Natural killer cell (primary cell): ENCODE measurements at places on chromosomes 12 and 14. TPM values are rescaled to one million over a fixed set of nuclear protein-coding genes. Genes with fewer than 3 reads are reported as not detected.

DNA sequence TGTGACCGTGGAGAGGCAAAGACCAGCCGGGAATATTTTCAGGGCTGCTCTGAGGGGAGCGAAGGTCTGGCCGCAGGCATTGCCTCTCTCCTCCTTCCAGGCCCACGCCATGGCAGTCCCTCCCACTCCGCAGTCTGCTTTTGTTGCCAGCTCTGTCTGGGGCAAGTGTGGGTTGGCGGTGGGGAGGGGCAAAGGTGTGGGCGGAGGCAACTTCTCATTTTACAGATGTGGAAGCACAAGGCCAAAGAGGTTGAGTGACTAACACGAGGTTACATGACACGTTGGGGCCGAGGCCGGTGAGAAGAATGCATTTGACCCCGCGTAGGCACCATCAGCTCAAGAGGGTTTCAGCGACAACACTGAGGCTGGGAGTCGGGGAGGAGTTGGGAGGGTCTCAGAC, 6.1 kb upstream of the FAIM2 start:
- no peak for DNase-seq

CEP128 gene
- total RNA-seq: 16.7 TPM

- no peak for DNase-seq
These were observed 3.0 kb upstream of the PRMT5 start for GRCh38 chr14:22932146-22932545.

ATP5F1B gene
- total RNA-seq: 378 TPM

DNA sequence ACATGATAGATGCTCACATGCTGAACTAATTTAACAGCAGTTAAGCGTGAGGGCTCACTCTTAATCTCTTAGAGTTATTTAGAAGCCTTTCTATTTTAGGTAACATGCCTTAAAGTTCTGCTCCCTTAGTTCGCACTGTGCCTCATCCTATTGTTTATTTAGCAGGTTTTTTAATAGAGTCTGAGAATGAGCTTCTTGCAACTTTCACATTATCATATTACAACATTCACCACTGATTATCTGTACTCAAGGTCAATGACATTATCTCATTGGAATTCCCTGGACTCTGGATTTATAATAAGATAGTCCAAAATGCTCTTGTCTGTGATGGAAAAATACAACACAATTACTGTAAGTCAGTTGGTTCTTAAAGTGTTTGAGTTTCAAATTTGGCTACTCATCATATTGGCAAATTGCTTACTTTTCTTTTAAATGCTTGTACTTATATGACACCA, 183.6 kb upstream of the SLC38A2 start:
- DNase-seq: no peak

DNA sequence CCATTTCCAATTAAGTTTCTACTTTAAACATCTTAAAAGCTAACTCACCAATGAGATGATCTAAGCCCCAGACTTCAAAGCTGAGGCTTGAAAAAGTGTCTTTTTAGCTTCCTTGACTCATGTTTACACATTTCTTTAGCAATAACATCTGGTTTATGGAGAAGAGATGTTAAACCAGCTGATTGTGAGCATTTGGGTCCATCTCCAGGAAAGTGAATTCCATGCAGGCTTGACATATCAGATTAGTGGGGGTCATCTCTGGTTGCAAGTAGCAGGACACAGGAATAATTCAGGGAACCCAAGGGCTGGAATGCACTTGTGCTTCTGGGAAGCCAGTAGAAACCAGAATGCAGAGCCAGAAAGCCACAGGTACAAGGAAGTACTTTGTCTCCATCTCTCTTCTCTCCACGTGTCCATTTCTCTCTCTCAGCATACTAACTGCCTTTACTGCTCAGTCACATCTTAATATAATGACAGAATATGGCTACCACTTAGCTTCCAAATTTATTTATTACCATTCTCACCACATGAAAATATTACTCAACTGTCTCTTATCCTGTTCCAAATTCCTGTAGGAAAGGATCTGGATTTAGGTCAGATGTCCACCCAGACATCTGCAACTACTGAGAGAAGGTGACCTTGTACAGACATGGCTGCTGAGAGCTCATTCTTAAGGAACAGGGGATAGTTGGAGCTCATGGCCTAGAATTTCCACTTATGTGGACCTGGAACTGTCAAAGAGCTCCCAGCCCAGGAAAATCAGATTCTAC, 104.4 kb downstream of the SCN8A start:
- no peak for DNase-seq

ADAMTS20 gene
- not detected for total RNA-seq

DNA sequence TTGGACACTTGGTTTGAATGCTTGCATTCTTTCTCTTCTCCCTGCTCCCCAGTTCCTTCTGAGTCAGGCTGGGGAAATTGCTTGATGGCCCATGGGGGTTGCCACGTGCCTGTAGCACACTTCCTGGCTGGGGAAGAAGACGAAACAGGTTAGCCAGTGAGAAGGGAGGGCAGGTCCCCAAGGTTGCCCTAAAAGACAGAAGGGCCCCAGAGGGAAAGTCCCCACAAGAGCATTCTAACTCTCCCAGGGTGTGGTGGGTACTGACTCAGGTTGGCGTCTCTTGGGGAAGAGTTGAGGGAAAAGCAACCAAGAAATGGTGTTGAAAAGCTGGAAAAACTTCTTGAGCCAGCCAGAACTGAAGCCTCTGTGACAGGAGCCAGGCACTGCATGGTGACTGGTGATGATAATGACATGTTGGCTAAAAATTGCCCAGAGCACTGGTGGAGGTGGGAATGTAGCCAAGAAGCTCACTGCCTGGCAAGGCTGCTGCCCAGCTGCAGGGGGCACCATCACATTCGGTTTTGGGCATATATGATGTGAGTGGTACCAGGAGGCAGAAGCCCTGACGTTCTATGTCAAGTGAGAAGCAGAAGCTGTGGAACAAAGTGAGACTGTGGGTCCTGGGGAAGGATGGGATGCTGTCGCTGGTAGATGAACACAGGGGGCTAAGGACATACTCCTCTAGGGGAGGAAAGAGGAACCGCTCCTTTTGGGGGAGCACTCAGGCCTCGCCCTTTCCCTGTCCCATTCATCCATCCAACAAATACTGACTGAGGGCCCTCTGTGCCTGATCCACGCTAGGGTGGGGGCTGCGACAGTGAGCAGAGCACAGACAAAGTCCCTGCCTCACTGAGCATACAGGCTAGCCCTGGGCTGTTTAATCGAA, 8.1 kb upstream of the RABGGTA start:
- DNase-seq: no peak

DNA sequence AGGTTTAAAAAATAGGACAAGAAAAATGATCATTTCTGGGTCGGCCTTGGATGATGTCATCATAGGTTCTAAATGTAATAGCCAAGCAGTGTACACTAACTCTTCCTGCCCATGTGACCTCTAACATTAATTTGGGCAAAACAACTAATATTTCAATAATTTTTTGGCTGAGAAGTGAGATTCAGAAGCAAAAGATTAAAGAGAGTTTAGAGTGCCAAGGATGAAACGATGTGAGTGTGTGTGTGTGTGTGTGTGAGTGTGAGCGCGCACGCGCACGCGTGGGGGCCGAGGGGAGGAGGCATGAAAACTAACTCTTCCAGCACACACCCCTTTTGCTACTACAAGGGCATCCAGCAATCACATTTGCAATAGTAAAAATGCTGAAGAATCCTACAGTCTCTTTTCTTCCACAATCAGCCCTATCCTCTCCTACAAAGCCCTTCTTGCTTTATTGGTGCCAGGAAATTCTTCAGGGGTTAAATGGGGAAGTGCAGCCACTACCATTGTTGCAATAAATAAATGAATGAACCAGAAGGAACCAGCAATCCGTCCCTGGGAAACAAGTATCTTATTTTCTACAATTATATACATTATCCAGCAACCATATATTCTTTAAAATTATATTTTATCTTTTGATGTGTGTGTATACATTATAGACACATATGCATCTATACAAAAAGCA, 52.9 kb downstream of the PEBP1 start:
- no peak for DNase-seq

BRI3BP gene
- 5.4 TPM for total RNA-seq

XPOT gene
- 51.5 TPM for total RNA-seq

- peak; percentile 83 for DNase-seq
These were observed 1.3 kb downstream of the BAZ2A start for GRCh38 chr12:56628671-56629458.

OASL gene
- 7.5 TPM for total RNA-seq

DNA sequence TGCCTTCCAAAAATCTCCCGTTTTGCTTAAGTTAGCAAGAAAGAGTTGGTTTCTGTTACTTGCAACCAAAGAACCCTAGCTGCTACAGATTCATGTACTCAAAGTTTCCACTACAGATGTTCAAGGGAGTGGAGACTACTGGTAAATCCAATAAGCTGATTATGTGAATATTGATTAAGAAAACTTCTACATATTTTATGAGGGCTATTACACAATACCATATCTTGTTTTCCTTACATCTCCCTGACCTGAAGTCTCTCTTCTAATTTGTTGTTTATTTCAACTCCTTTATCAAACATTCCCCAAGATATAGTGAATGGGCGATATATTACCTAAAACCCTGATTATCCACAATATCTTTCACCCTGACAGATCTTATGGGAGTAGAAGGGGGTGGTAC, 164.4 kb upstream of the PLXNC1 start:
- DNase-seq: no peak

WNT1 gene
- 2.0 TPM for total RNA-seq

EML5 gene
- total RNA-seq: 1.0 TPM

GRCh38 chr14:103908580-103908979, 19.7 kb upstream of the TDRD9 start:
- DNase-seq: no peak

KDM2B gene
- total RNA-seq: 98.1 TPM

- no peak for DNase-seq
These were observed 17.2 kb downstream of the DERA start for GRCh38 chr12:15928346-15928745.

- DNase-seq: no peak
These were observed 73.2 kb upstream of the SCN8A start for GRCh38 chr12:51517800-51518199.

DNA sequence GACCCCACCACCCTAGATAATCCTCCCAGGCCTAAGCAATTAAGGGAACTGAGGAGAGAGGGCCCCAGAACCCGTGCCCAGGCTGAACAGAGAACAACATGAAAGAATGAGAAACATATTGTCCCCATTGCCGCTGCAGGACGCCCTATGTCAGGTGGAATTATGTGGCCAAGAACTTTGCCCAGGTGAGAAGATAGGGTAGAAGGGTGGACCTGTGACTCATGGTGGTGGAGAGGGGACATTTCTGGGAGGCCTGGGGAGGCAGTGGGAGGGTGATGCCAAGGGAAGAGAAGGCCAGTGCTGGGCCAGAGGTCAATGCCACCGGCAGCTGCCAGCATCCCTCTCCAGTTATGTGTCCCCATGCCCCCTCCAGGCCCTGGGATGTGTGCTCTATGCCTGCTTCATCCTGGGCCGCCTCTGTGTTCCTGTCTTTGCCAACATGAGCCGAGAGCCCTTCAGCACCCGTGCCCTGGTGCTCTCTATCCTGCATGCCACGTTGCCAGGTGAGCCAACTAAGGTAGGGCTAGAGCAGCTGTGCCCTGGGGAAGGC, 15.5 kb downstream of the SOAT2 start:
- DNase-seq: no peak
